Cortex of kidney (tissue), 1 donor: ENCODE measurements at places on chromosomes 3 and 15.

DNA sequence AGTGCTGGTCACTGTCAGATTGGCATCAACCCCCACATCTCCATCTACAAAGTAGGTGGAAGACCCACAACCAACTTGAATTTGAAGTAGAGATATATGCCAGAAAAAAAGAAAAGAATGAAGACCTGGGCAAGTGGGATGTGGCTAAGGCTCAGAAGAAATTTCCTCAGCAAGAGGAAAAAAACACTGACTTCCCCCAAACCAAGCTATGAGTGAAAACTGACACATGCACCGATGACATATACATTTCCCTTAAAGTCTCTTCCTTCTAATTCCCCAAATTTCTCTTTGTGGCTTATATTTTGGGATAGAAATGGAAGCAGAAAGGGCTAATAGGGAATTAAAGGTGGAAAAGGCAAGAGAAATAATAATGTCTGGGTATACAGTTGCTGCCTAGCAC is 59.0 kb downstream of the CYP19A1 start:
- no peak for DNase-seq

DNA sequence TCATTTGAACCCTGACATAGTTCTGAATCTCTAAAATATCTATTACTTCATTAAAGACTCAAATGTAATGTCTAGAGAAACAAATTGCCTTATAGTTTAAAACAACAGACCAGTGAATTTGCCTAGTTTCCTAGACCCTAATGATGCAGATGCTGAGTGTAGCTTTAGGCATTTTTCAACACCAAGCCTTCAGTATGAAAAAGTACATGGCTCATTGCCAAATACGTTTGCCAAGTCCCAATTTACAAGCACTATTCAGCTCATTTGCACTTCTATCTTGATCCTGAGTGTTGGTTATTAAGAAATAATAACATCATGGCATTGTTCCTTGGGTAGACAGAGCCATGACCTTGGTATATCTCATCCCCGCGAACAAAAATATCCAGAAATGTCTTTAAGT is 46.8 kb downstream of the EOMES start:
- DNase-seq, result no peak

DNA sequence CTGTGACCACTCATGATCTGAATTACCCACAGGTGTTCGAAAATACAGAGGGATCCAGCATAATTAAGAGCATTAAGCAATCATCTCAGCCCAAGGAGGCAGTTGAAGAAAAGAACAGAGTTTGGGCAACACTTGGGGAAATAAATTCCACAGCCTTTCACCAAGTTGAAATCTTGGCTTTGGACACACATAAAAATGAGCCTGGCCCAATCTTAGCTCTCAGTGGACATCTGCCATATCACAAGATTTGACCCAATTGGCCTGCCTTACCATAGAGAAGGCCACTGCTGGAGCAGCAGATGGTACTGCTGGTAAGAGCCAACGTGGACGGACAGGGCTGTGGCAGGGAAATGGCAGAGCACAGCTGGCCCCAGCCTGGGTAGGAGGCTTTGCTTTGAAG is 13.0 kb downstream of the FOXP1 start:
- no peak for DNase-seq

DNA sequence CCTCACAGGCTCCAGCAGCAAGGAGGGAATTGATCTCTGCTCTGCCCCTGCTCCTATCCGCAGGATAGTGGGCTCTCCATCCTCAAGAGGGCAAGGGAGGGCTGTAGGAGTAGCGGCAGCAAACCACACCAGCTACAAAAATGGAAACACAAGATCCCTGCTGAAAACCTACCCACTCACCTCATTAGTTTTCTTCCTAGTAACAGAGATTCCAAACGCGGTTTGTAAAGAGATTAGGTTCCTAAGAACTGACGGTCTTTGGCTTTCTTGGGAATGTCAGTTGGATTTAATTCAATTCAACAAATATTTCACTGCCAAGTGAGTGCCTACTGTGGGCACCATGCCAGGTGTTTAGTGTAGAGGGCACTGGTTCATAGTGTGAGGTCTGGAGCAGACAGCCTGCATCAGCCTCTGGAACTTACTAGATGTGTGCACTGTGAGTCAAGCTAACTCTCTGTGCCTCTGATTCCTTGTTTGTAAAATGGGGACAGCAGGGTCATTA is 84.7 kb downstream of the MRPL46 start:
- no peak for DNase-seq

DNA sequence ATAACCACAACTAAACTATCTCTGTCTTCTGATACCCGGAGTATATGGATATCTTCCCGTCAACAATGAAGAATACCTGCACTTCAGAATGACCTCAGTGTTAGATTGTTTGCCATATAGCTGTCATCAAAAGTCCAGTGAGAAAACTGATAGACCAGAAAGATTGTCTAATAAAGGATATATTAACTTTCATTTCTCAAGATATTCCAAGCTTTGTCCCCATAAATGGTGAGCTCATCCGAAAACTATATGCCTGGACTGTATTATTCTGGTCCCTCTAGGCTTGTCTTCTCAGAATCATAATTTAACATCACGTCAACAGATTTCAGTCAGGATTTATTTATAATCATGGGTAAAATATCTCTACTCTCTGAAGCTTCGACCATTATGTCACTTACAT is 100.5 kb downstream of the ATP8B4 start:
- no peak for DNase-seq

DNA sequence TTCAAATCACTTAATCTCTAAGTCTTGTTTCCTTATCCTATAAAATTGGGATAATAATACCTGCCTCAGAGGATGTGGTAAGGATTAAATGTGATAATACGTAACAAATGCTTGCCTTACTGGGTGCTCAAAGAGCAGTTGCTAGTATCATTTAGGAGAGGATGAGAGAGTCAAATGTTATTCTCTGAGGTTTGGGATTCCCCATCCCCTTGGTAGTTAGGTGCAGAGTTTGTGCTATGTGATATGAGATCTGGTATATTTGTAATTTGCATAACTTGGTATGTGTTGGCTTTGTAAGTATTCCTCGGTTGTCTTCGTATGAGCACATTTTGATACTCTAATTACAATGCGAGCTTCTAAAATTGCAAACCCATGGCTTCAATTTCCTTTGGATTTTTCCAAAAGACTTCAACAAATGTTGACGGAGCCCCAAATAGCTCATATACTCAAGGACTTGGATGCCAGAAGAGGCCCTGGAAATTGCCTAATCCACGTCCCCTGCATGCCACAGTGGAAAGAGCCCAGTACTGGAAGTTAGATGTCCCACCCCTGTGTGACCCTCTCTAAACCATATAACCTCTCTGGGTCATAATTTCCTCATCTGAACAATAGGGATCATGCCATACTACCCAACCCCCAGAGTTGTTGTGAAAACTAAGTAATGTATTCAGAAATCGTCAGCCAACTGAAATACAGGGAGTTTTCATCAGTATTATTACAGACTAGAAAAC is 85.0 kb downstream of the FBN1 start:
- DNase-seq, result no peak

DNA sequence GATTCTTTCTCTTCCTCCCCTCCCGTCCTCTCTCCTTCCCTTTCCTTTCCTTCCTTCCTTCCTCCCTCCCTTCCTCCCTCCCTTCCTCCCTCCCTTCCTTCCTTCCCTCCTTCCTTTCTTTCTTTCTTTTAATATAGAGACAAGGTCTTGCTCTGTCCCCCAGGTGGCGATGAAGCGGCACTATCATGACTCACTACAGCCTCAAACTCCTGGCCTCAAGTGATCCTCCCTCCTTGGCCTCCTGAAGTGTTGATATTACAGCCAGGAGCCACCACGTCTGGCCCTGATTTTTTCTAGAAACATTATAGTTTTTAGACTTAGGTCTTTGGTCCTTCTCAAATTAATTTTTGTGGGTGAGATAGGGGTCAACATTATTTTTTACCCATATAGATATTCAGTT is 15.5 kb downstream of the GRM2 start:
- DNase-seq, result no peak
